ENCODE measurements at places on chromosomes 4 and X. TPM values are rescaled to one million over a fixed set of nuclear protein-coding genes. Genes with fewer than 3 reads are reported as not detected.

Gene DUX4
- not detected for total RNA-seq

Gene BEX5
- total RNA-seq: 6.3 TPM

Gene SASH3
- total RNA-seq: 82.7 TPM

Gene ALB
- not detected for total RNA-seq

DNA sequence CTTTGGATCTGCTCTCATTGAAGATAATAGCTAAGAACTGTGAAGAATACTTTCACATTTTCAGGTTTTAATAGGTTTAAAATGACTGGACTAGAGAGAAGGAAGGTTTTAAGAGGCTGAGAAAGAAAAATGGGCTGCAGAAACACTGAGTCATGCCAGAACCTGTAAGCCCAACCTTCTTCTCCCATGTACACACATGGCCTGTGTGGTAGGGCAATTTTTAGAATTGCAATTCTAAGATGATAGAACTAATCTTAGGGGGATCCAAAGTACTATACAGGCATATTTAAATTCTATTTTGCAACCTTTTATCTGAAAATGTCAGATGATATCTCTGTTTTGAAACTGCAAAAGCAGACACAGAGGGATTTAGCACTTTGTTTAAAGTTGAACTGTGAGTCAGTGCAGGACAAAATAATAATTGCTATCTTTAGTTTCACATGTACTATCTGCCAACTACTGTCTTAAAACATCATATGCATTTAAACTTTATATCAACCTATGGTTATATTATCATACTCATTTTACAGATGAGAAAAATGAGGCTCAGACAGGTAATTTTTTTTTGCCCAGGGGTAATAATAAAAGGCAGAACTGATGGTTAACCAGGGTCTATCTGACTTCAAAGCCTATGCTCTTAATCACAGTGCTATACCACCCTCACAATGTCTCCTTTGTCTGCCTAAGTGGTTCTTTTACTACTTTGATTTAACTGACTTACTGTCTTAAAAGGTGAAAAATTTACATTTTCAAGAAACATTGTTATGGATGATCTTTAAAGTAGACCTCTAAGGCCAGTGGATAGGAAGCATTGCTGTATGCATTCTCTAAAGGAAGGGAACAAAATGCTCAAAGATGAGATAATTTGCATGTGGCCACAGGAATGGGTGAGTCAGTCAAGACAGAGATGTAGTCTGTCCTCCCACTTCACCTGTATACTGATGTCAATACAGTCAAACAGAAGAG, 4.3 kb downstream of the TMPRSS11E start:
- DNase-seq: no peak

- DNase-seq: no peak
These were observed 654.6 kb downstream of the RAPGEF2 start for GRCh38 chr4:159757499-159757898.

GRCh38 chr4:62126064-62126732, 926.1 kb downstream of the ADGRL3 start:
- no peak for DNase-seq

DNA sequence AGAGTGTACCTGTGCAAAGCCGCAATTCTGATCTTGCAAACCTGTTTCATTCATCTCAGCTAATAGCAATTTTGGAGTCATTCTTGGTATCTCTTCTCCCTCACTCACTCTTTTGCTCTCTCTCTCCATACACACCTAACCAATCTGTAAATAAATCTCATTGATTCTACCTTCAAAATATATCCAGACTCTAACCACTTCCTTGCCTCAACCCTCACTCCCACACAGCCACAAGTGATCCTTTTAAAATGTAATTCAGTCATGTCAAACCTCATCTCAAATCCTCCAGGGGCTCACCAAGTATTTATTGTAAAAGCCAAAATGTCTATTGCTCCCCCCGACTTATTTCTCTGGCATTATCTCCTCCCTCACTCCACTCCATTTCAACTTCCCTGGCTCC, 51.7 kb upstream of the SLC10A4 start:
- no peak for DNase-seq

DNA sequence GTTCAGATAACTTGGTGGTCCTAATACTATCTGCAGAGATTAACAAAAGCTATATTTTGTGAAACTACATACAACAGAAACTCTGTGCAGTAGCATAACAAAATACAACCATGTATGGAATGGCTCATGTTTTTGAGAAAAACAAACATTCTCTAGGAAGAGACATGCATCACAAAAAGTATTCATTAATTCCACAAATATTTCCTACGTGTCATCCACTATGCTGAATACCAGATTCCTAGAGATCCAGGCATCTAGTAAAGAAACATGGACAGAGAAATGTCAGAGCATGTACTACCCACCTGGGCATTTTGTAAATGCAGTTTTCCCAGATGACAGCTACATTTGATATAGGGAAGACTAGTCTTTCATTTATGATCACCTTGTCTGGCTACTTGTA, 248.1 kb downstream of the OPHN1 start:
- DNase-seq: no peak

- DNase-seq: no peak
These were observed 1.5 kb downstream of the EVC start for GRCh38 chr4:5712517-5712916.

DNA sequence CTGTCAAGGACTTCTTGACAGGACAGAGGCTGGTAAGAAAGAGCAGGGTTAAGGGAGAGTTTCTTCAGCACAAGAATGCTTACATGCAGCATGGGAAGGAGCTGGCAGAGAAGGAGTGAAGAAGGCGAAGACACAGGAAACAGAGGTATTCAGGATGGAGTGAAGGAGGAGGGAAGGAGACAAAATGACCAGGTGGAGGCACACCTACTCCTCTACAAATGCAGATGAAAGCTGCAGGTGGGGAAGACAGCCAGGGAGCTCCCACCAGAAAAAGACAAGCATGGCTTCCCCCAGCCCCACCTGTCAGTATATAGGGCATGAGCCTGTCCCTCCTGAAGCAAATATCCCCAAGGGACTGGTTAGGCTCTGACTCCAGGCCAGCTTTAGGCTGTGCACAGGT, 29.6 kb upstream of the NKRF start:
- DNase-seq: no peak

- no peak for DNase-seq
These were observed 11.8 kb downstream of the AMBN start for GRCh38 chr4:70603856-70604255.

DNA sequence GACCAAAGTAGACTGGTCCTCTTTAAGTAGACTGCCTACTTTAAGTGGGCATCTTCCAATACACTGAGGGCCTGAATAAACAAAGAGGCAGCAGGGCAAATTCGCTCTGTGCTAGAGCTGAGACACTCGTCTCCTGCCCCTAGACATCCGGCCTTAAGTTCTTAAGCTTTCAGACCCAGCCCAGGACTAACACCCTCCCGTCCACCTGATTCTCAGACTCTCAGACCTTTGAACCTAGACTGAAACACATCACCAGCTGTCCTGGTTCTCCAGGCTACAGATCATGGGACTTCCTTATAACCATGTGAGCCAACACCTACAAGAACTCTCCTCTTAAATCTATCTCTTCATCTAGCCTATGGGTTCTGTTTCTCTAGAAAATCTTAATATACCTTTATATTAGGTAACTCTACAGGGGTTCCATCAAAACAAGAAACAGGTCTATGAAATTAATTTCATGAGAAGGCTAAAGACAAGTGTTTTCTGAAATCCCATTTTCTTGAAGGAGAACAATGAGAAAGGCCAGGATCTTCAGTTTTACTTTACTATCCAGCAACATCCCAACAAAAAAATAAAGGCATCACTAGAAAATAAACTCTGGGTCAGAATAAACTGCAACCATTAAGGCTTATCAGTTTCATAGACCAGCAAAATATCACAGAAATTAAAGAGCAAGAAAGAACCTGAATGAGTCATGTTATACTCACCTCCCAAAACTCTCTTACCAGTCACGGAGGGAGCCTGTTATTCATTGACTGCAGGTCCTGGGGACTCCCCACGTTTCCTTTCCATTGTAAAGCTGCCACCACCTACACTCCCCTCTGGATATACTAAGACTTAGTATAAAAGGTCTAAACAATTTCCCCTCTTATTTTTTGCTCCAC, 14.8 kb downstream of the ADGRA3 start:
- DNase-seq: no peak

DNA sequence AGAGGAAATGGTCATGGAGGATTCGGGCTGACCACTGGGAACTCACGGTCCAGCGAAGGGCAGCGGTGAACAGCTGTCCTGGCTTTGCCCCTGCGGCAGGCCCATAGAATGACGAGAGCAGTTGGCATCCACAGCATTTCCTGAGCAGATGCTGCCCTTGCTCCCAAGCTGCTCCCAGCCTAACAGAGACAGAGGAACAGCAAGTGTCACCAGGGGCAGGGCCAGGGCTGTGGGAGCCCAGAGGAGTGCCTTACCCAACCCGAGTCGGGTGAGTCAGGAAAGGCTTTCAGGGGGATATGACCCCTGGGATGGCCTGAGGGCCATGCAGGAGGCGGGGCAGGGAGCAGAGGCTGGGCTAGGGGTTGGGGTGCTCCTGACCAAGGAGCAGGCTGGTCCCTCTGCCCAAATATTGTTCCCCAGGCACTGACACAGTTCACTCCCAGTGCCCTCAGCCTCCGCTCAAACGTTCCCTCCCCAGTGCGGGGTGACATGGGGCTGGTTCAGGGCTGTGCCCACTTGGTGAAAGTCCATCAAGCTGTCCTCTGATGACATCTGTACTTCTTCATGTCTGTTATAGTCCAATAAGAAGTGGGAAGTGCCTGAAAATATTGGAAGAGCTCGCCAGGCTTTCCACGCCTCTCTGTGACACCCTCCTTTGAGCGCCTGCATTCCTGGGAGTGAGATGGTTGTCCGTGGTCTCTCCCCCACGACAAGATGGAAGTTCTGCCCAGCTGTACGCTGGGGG, 64.7 kb upstream of the GPR78 start:
- DNase-seq: no peak

- no peak for DNase-seq
These were observed 47.7 kb upstream of the SYTL5 start for GRCh38 chrX:37958525-37959211.

DNA sequence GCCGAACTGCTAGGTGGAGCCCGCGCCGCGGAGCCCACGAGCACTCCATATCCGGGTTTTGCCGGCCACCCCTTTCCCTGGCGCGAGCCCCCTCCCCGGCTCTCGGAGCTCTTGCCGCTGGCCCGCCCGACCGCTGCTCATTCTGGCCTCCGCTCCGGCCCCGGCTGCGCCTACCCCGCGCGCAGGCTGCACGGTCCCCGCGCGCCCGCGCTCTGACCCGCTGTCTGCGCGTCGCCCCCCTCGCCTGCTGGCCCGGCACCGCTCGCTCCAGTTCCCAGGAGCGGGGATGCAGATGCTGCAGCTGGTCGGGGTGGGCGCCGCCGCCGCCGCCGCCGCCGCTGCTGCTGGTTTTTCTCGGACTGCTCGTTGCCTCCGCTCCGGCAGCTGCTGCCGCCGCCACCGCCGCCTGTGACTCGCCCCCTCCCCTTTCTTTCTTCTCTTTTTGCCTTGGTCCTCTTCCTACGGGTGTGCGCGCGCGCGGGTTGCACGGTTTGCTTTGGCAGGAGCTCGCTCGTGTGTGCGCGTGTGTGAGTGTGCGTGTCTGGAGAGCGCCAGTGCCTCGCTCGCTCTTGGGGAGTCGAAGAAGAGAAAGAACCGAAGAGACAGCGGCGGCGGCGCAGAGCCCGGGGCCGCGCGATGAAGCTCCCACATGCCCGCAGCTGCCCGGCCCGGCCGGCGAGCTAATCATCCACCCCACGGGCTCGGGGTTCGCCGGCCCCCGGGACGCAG, at the start of gene ADGRL3:
ADGRL3 (plus strand) TSS at position 140 of the 729 bp plus-strand sequence.
- DNase-seq: no peak

DNA sequence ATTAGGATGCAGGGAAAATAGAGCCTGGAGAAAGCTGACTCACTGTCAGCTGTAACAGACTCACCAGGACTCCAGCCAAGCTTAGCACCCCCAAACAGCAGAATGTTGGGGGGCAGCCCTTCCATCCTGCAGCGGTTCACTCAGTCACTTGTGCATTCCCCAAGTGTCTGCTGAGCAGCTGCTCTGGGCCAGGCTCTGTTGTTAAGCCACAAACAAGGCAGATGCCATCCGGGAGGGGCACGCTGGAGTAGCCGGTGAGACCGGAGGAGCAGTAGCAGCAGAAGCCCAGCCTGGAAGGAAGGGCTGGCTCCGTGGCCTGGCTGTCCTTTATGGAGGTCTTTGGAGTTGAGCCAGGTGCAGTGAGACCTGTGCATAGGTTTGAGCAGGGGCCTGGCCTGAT, 22.0 kb downstream of the CCNQ start:
- DNase-seq: no peak

GRCh38 chrX:17662391-17662790, 74.9 kb upstream of the SCML1 start:
- DNase-seq: no peak

- no peak for DNase-seq
These were observed 31.6 kb downstream of the SYNPO2 start for GRCh38 chr4:118920247-118920646.

DNA sequence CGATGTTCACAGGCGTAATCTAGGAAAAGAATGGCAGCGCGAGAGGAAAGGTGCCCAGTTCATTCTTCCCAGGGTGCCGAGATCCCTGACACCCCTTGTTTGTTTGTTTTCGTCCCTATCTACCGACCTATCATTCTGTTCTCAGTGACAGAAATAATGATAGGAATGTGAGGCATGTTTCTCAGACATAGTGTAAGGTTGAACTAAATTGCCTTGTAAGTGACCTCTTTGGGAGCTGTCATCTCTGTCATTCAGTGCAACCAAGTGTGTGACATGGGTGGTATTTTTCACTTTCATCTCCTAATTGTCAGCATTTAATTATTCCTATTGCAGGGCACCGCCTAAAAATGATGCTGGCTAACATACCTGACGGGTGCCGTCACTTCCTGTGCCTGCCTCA, 24.4 kb downstream of the CLDN22 start:
- no peak for DNase-seq

GRCh38 chr4:184895012-184895695, 69.4 kb upstream of the ACSL1 start:
- no peak for DNase-seq

DNA sequence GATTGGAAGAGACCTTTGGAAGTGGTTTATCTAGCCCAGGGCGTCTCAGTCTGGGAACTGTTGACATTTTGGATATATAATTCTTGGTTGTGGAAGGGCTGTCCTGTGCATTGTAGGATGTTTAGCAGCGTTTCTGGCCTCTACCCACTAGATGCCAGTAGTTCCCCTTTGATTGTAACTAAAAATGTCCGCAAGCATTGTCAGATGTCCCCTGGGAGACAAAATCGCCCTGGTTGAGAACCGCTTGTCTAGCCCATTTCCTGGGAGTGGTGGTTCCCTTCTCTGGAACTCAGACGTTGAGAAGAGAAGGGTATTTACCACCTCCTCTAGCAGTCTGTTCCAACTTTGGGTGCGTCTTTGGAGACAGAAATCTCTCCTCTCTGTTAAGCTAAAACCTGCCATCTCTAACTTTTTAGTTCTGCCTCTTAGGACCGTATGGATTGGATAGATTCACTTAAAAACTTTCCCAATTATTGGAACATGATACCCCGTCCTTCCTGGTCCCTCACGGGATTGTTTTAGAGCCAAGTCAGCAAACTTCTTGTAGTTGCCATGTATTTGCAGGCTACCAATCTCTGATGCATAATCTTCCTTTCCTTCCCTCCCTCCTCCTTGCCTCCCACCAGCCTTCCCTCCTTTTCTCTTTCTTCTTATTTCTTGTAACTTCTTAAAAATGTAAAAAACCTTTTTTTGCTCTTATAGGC, 13.9 kb downstream of the TMEM165 start:
- DNase-seq: no peak

- no peak for DNase-seq
These were observed 111.2 kb upstream of the ZNF827 start for GRCh38 chr4:146049802-146050201.

All from activated naive CD4-positive, alpha-beta T cell treated with anti-CD3 and anti-CD28 coated beads, Interleukin-2, amount 50 U/mL, for 72 hours (primary cell).